NCI-H1417 (cell line): ENCODE measurements at places on chromosomes 5 and 9.

DNA sequence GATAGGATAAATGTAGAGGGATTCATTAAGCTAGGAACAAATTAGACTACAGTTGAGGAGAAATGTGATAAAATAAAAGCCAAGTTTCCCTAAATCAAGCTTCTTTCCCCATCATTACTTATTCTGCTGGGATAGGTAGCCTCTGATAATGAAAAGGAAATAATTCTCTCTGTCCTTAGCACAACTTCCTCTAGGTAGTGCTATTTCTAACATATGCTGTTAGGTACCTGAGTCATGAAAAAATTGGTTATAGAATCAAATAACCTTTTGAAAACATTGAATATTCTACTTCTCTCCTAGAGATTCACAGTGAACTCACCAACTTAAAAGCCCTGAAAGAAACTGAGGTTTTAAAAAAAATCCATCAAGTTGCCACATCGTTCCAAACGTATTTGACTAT, 1793.1 kb downstream of the EFNA5 start:
- no peak for DNase-seq

DNA sequence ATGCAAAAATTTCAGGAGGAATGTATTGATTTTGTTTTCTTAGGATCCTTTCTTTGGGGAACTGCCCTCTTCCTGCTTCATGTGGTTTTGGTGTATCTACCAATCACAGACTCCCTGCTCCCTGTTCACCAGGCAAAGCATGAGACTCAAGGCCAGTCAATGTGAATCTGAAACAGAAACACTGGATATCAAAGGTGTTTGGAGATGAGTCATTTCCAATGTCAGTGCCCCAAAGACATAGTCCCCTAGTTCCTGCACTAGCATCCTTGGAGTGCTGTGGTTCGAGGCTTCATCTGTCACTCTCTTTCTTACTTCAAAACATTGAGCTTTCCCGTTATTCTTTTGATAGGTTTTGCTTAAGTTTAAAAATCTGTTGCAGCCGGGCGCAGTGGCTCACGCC, 8.1 kb downstream of the PPP3R2 start:
- no peak for DNase-seq

GRCh38 chr9:113508111-113508749, 44.7 kb downstream of the RGS3 start:
- DNase-seq: no peak

DNA sequence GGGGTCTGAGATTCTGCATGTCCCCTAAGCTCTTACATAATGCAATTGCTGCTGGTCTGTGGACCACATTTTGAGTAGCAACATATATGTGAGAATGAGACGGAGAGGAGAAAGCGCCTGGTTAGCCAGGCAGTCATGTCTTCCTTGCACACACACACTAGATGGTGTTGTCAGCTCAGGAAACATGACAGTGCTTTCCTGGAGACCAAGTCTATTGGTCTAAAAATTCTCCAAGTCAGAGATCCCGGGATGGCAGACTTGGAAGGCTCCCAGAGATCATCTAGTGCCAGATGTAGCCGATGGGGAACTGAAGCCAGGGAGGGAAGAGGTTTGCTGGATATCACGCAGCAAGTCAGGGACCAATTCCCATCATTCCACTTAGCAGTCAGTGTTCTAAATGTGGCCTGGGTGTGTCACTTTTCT, 53.4 kb downstream of the GALNT12 start:
- DNase-seq: peak; percentile 51

DNA sequence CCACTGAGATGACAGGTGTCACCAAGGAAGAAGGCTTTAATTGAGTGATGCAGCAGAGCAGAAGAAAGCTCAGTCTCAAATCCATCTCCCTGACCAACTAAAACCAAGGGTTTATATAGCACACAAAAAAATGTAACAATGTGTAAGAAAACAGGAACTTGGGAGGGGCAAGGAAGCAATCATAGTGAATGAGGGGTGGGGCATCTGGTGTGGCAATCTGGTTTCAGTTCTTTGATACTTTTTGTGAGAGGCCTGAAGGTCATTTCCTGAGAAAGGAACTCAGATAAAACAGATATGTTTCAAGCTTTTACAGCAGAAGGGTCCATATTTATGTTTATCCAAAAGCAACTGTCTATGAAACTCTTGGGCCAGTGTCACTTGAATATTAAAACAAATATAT, 19.7 kb downstream of the CD180 start:
- DNase-seq: no peak
